IgD-negative memory B cell (primary cell): ENCODE measurements at places on chromosomes 11 and 22. TPM values are rescaled to one million over a fixed set of nuclear protein-coding genes. Genes with fewer than 3 reads are reported as not detected.

Gene BACE1-AS
- polyA plus RNA-seq: 0.59 TPM

Gene TREH
- not detected for polyA plus RNA-seq

Gene ILK
- 80.5 TPM for polyA plus RNA-seq

Gene APOBEC3G
- 90.7 TPM for polyA plus RNA-seq

Gene RIMBP3C
- 0.29 TPM for polyA plus RNA-seq
